ENCODE measurements at places on chromosomes 11 and 22.

- DNase-seq: no peak
These were observed at the start of gene PNPLA3 for GRCh38 chr22:43923631-43924464. Gene PNPLA3, plus strand, starts transcription at chr22:43923805. Its CDS starts 107 bp downstream, at chr22:43923912.

GRCh38 chr11:29962243-29962642 lies 54.6 kb downstream of the KCNA4 start:
- no peak for DNase-seq

- DNase-seq: no peak
These were observed 31.9 kb upstream of the UPB1 start for GRCh38 chr22:24463071-24463760.

GRCh38 chr11:107221748-107222285 lies 203.5 kb upstream of the GUCY1A2 start:
- DNase-seq: no peak

DNA sequence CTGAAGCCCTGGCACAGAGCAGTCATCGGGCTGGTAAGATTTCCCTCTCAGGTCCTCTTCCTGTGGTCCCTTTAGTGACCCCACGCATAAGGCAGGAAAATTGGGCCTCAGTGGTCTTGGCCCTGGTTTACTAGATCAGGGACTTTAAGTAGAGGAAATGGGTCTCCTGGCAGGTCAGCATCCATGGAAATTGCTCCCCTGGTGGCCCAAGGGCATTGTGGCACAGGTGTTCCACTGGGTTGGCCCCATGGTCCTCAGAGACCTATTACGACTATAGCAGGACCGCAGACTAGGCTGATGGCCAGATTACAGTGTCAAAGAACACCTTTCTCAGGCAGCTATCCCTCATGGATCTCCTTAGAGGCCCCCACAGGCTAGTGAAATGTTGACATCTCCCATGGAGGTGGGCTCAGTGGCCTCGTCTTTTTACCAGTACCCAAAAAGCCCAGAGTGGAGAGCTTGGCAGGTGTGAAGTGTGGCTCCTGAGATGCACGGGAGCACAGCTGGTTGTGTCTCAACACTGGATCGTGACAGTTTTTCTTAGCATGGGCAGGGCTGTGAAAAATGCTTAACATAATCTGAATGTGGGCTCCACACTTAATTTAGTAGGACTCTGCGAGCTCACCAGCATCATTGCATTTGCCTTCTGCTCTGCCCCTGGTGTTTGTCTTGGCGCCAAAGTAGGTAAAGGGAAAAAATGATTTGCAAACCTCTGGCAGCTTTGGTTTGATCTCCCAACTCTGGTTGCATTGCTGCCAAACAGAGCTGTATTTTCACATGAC lies 74.2 kb downstream of the ZBTB16 start:
- no peak for DNase-seq

- no peak for DNase-seq
These were observed 13.5 kb downstream of the CD59 start for GRCh38 chr11:33722590-33723234.
